ENCODE measurements at places on chromosomes 16 and 17. TPM values are rescaled to one million over a fixed set of nuclear protein-coding genes. Genes with fewer than 3 reads are reported as not detected.

- peak; percentile 100 for DNase-seq
Measured at GRCh38 chr17:40551091-40551878, 14.0 kb downstream of the CCR7 start.

GRCh38 chr16:56262551-56263245 is 71.4 kb downstream of the GNAO1 start:
- no peak for DNase-seq

DNA sequence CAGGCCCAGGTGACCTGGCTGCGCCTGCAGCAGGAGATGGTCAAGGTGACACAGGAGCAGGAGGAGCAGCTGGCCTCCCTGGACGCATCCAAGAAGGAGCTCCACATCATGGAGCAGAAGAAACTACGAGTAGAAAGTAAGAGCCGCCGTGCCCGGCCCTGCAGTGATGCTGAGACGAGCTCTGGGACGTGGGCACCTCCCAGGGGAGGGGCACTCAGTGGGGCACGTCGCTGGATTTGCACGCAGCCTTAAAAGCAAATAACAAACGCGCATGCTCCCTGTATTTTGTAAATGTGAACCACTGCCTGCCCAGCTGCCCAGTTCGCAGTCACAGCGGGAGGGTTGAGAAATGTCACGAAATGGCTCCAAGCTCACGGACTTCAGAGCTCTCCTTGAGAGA is 15.3 kb upstream of the GAA start:
- no peak for DNase-seq

DNA sequence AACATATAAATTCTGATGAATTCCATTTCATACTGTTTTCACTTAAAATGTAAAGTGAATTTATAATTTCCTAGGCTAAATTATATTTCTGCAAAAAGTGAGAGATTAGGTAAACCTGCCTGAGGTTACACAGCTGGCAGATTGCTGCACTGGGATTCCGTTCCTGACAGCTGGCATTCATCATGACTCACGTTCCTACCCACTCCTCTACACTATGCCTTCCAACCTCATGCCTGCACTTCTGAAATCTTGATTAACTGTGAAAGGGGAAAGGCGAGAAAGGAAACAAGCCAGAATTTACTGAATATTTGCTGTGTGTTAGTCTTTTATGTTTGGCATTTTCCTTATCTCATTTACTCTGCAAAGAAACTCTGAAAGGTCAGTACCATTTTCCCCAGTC is 73.3 kb upstream of the MON1B start:
- DNase-seq: no peak

- DNase-seq: no peak
Measured at GRCh38 chr17:77801545-77802332, 156.8 kb upstream of the TNRC6C start.

DNA sequence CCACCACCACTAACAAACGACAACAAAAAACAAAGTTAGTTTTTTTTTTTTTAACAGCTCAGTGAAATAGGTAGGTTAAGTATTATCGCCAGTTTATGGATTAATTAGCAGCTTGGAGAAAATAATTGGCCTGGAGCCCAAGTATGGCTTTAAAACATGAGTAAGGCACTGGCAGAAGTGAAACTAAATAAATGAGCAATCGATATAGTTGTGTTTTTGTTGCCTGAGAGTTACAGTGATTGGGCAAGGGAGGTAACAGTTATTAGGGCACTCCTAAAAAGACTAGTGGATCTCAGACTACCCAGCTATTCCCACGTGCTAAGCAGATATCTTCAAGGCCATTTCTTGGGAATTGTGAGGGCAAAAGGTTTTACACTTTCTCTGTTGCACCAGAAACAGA is 2.4 kb downstream of the MLKL start:
- peak; percentile 28 for DNase-seq

GRCh38 chr17:76252040-76252954 is 12.0 kb upstream of the RNF157 start:
- peak; percentile 96 for DNase-seq

- peak; percentile 97 for DNase-seq
Measured at GRCh38 chr16:2682209-2683021, at the start of gene KCTD5. KCTD5 (plus strand) TSS chr16:2682523; CDS start chr16:2682549, 26 bp downstream.

- peak; percentile 76 for DNase-seq
Measured at GRCh38 chr17:41710472-41711090, 1.6 kb upstream of the GAST start.

DNA sequence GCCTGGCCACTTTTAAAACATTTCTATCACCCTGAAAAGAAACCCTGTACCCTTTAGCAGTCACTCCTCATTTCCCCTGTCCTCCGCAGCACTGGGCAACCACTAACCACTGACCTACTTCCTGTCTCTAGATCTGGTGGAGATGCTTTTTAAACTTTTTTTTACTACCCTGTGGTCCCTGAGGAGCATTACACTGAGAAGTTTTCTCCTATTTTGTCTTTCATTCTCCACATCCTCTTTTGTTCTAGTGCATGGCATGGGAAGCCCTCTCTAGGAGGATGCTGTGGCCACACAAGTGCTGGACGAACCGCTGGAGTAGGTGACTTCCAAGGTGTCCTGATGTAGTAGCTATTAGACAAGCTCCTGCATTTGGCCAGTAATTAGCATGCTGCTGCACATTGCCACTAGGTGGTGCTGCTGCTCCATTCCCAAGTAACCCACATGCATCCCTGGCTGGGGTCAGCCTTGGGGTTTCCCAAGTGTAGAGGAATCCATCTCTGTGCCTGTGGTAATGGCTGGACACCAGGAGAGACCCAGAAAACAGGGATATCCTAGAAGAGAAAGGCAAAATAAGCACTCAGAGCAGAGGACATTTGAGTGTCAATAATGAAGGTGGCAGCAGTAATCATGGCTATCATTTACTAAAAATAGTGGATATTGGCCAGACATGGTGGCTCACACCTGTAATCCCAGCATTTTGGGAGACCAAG is 143.8 kb upstream of the CRHR1 start:
- DNase-seq: peak; percentile 80

DNA sequence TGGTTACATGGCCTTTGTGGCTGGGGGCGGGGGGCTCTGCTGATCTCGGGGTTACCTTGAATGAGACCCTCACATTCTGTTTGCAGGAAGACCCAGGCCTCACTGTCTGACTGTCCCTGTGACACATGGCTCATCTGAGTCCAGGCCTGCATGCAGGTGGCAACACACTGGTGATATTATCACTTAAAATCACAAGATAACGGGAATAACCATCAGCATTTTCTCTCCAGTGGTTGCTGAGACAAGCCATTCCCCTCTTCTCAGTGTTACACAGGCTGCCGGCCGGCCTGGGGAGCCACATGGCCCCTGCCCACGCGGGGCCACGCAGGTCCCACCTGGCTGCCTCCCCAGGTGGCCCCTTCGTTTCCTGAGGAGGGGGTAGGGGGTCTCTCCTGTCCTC is 197.6 kb downstream of the ENGASE start:
- no peak for DNase-seq

DNA sequence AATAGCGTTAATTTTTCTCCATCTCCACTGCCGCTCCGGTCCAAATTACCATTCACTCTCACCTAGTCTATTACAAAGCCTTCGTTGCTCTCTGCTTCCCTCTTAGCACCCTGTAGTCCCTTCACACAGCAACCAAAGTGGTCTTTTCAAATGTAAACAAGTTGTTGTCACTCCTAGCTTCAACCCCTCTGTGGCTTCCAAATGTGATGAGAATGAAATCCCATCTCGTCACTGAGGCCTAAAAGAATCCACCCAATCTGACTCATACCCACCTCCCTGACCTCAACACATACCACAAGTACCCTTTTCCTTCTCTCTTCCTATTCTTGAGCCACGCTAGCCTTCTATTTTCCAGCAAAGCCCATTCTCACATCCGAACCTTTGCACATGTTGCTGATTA is 2.2 kb upstream of the PELP1 start:
- DNase-seq: no peak

- no peak for DNase-seq
Measured at GRCh38 chr17:77825621-77826020, 132.9 kb upstream of the TNRC6C start.

- DNase-seq: peak; percentile 9
Measured at GRCh38 chr16:12124742-12125141, 148.2 kb downstream of the SNX29 start.

The GINS2 gene
- 8.6 TPM for total RNA-seq

The HOXB3 gene
- total RNA-seq: 7.1 TPM

The PIMREG gene
- 18.1 TPM for total RNA-seq

The DNAAF8 gene
- total RNA-seq: 1.3 TPM

The ACSM2B gene
- not detected for total RNA-seq

The CCL17 gene
- not detected for total RNA-seq

The PRAC2 gene
- total RNA-seq: not detected

The LGALS9B gene
- not detected for total RNA-seq

The ADAD2 gene
- total RNA-seq: not detected

Data from fibroblast of villous mesenchyme (primary cell).